ENCODE measurements at places on chromosomes 5 and 9.

DNA sequence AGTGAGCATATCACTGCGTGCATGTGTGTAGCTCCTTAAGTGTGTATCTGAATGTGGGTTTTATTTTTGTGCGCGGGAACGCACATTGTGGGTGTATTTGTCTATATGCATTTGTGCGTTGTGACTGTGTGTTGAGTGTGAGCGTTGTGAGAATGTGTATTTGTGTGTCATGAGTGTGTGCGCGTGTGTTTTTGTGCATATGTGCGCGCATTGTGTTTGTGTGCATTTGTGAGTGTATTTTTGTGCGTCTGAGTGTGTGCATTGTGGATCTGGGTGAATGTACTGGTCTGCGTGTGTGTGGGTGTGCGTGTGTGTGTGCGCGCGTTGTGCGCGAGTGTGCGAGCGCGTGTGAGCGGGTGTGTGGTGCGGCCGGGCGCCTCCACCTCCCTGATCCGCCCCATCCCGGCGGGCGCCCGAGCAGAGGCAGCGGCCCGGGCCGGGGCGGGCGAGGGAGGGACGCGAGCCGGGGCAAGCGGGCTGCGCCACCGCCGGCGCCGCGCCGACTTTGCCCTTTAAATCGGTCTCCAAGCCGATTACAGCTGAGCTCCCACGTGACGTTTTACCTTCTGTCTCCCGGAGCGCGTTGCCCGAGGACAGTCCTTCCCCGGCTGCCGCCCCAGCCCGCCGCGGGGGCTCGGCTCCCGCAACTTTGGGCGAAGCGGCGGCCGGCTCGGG lies at the start of gene RASGRF2:
Gene RASGRF2, plus strand, starts transcription at position 596 of the 675 bp plus-strand sequence. CDS start 376 bp downstream, outside the sequence.
- peak; percentile 53 for DNase-seq

GRCh38 chr9:99235926-99236634 lies 14.0 kb downstream of the SEC61B start:
- DNase-seq: no peak

- no peak for DNase-seq
Observed at GRCh38 chr9:124256517-124257069, 1.2 kb upstream of the NEK6 start.

- DNase-seq: no peak
Observed at GRCh38 chr5:158414780-158415179, 555.8 kb upstream of the CLINT1 start.

- no peak for DNase-seq
Observed at GRCh38 chr5:18811661-18812060, 1176.3 kb downstream of the CDH18 start.

- DNase-seq: no peak
Observed at GRCh38 chr5:61306531-61307131, 25.4 kb upstream of the ZSWIM6 start.

- DNase-seq: no peak
Observed at GRCh38 chr9:126528111-126528510, 85.6 kb upstream of the LMX1B start.

DNA sequence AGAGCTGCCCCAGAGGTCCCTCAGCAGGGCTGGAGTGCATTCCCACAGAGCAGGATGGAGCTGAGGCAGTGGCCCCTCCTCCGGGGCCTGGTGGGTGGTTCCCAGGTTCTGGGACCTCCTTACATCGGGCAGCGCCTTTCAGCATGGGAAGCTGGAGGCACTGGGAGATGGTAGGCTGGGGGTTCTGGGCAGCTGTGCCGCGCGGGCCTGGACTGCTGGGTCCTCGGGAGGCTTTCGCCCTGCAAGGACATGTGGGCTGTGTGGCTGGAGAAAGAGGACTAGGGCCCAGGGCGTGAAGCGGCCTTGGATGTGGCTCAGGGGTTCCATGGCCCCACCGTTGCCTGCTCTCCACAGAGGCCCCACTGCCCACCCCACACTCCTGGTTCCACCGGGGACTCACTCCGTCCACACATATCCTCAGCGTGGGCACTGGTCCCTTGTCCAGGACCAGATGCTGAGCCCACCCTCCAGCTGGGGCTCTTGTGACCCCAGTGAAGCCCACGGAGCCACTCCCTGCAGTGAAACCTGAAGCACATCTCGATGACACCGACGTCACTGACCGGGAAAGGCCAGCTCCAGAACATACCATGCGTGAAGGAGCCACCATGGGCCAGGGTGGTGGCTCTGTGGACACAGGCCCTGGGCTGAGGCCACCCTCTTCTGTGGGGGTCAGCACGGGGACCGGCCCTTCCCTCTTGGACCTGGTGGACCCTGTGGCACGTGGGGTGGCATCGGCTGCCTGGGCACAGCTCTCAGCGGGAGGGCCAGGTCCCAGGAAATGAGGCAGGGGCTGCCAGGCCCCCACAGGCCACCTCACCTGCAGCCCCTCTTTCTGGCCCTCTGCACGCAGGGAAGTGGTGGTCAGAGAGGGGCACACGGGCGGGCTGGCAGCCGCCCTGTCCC lies 31.5 kb upstream of the NKD2 start:
- DNase-seq: no peak

DNA sequence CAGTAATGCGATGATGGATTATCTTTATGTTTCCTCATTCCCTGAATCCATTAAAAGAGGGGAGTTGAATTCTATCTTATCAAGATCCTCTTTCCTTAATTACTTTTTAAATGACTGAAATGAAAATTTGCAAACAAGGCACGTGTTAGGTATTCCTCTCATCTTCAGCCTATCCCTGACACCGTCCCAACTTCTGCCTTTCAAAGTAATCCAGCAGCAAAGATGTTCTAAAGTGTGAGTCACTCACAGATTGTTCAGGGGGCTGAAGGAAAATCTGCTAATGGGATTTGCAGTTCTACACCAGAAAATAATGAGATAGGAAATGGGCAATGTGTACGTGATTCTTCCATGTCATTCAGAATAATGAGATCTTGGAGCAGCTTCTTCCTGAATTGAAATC lies 403.0 kb downstream of the ARHGEF28 start:
- no peak for DNase-seq

DNA sequence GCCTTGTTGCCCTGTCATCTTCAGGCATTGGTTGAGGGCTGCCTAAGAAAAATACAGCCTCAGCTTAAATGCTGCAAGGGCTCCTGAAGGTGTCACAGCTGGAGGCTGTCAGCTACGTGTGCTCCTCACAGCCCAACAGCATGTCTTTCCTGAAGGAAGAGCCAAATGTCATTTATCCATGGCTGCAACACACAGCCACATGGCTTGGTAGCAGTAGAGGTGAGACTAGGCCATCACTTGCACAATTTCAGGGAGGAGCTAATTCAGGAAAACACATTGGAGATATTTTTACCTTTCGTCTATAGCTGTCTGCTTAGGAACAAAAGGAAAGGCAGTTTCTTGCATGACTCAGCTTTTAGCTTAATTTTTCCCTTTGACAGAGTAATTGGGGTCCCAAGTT lies 260.7 kb downstream of the SYK start:
- DNase-seq: no peak

DNA sequence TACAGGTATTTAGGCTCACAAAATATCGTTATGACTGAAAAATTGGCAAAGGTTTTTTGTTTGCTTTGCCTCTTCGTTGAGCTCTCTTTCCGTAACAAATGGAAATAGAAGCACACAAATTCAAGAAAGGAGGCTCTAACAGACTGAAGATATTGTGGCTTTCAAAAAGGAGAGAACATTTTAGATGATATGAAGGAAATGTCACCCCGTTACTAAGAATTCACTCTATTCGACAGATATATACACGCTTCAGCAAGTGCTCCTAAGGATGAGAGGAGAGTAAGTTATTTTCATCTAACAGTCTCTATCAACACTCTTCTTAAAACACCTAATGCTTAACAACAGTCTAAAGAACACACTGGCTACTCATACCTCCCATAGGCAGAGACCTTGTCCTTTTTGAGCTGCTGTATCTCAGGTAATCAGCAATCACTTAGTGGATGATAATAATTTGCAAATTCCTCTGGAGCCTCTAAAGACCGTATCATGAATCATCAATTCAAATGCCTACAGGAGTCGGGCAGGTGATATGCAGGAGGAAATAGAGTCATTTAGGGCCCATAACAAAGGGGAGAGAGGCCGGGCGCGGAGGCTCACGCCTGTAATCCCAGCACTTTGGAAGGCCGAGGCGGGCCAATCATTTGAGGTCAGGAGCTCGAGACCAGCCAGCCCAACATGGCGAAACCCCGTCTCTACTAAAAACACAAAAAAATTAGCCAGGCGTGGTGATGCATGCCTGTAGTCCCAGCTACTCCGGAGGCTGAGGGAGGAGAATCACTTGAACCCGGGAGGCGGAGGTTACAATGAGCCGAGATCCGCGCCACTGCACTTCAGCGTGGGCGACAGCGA lies 1.4 kb upstream of the HSDL2 start:
- DNase-seq: peak; percentile 6

DNA sequence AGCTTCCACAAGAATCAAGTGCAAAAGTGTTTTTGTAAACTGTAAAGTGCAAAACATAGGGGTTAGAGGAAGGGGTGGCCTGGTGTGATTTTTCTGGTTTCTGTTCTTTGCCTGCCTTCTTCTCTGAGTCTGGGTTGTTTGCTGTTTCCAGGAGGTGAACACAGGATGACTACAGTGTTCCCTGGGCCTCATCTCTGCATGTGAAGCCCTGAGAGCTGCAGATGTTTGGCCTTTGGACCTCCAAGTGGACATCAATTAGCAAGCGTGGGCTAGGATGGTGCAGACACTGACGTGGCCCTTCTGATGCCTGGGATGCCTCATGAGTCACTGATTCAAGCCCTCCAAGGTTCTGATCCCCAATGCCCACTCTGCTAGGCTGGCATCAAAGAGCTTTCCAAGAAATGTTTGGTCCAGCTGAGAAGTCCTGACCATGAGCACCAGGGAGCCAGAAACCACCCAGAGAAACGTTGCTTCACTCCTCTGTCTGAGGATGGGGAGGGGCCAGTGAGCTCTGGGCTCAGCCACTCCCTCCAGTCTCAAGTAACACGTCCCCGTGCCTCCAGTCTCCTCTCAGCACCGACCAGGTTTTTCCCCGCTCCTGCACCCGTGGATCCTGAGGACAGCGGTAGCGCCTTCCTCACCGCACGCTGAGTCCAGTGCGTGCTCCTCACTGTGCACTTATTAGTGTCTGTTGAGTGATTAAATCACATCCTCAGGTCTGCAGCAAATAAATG lies 7.6 kb downstream of the IL9 start:
- no peak for DNase-seq

DNA sequence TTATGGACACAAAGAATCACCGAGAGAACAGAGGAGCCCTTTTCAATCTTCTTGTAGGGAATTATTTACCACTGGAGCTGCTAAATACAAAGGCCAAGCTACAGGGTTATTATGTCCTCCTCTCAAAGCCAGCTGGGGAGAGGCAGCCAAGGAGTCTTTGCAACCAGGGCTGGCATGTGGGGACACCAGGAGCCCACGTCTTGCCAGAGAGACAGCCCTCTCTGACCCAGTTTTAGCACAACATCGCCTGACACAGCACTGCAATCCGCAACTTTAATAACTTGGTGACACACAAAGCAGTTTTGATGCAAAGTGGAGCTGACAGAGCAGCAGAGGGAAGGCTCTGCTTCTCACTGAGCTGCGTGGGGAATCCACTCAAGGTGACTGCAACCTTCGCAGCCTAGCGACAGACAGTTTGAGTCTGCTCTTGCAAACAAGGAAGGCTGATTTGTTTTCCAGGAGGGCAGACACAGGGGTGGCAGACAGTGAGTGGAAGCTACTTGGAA lies 33.6 kb downstream of the TLR4 start:
- no peak for DNase-seq

DNA sequence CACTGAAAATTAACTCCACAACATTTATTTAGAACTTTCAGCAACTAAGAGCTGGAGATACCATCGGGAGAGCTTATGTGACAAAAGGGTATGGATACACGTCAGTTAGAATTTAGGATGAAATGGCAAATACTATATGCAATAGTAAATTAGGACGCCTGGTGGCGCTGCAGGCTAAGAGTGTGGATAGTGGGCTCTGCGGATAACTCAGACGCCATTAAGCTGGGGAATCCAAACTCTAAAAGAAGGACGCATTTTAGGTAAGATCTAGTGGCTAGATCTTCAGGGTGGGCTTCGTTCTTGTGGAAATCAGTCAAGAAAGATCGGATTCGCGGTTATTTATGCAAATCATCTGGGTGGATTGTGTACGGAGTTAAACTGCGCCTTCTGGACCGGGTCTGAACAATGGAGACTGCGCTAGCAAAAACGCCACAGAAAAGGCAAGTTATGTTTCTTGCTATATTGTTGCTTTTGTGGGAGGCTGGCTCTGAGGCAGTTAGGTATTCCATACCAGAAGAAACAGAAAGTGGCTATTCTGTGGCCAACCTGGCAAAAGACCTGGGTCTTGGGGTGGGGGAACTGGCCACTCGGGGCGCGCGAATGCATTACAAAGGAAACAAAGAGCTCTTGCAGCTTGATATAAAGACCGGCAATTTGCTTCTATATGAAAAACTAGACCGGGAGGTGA lies at the start of gene PCDHB5:
Gene PCDHB5, plus strand, starts transcription at position 177 of the 688 bp plus-strand sequence. Its CDS starts 229 bp downstream, at position 406.
- DNase-seq: no peak

DNA sequence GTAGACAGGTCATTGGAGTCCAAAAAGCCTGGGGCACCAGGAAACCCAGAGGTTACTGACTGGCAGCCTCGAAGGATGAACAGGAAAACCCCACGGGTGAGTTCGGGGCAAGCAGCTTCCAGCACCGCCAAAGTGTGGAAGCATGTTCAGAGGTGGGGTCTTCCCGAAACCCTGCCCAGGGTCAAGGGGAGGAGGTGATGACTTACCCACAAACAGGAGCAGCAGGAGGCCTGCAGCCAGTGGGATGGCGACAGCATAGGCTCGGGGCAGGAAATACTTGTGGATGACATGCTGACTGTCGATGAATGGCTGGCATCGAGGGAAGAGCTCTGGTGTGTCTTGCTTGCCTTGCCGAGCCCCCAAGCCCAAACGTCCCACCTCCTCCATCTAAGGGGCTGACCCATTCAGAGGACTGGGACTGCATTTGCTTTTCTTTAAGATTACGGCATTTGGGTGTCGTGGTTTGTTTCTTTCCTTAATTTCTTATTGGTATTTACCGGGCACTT lies 1.3 kb downstream of the DPM2 start:
- no peak for DNase-seq

DNA sequence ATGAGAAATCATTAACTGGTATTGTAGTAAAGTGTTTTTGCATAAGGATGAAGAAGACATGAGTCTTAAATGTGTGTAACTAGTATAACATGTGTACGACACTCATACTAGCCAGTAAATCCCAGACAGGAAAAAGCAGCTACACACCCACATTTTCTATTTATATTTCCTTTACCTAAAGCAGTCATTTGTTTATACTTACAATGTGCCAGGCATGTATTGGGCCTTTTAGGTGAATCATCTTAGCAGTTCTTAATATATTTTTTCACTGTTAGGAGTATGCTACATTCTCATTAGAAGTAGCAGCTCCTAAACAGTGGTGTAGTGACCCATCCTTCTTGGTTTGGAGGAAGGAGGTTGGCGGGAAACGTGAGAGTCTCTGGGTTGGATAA lies 55.8 kb upstream of the TMC1 start:
- DNase-seq: no peak

- DNase-seq: no peak
Observed at GRCh38 chr5:123098767-123099513, 9.9 kb downstream of the PRDM6 start.

Data from CD4-positive, alpha-beta T cell treated with Interleukin-10 for 1 hour (primary cell).